ENCODE measurements at places on chromosomes 6 and 20. TPM values are rescaled to one million over a fixed set of nuclear protein-coding genes. Genes with fewer than 3 reads are reported as not detected.

The OPN5 gene
- not detected for total RNA-seq

The SH3BGRL2 gene
- 155 TPM for total RNA-seq

The ARHGAP40 gene
- not detected for total RNA-seq

The SCP2D1 gene
- total RNA-seq: not detected

- no peak for DNase-seq
These were observed 28.5 kb upstream of the KIF6 start for GRCh38 chr6:39753725-39754045.

DNA sequence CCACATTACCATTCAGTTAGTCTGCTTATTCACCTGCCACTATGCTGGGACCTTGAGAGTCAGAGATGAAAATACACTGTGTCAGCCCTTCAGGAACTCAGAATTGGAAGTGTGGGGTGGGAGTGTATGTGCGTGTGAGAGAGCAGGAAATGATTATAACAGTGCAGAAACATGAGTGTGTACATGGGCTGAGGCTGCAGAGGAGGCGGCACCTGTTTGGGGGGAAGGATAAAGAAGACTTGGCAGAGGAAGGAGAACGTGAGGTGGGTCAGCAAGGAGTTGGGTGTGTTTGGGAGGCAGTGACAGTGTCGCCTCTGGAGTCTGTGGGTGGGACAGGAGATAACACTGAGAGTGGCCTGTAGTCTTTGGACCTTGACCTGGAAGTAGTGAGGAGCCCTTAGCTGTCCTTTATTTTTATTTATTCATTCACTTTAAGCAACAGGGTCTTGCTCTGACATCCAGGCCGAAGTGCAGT lies 3.1 kb downstream of the CHMP4B start:
- peak; percentile 65 for DNase-seq

DNA sequence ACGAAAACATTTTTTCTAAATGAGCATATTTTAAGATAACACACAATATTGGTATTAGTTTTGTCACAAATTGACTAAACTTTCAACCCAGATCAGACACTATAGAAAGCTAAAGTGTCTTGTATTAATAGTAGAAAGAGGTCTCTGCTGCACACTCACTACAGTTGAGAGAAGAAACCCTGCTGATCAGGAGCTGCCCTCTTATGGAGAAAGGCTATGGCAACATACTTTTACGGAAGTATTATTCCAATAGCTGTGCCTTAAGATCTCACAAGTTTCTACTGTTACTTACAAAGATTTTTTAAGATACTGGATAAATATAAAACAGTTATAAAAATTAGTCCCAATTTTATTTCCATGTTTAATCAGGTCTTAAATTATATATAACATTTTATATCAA lies 155.7 kb downstream of the RIMS1 start:
- no peak for DNase-seq

GRCh38 chr6:134593887-134594286 lies 276.0 kb upstream of the SGK1 start:
- DNase-seq: no peak

DNA sequence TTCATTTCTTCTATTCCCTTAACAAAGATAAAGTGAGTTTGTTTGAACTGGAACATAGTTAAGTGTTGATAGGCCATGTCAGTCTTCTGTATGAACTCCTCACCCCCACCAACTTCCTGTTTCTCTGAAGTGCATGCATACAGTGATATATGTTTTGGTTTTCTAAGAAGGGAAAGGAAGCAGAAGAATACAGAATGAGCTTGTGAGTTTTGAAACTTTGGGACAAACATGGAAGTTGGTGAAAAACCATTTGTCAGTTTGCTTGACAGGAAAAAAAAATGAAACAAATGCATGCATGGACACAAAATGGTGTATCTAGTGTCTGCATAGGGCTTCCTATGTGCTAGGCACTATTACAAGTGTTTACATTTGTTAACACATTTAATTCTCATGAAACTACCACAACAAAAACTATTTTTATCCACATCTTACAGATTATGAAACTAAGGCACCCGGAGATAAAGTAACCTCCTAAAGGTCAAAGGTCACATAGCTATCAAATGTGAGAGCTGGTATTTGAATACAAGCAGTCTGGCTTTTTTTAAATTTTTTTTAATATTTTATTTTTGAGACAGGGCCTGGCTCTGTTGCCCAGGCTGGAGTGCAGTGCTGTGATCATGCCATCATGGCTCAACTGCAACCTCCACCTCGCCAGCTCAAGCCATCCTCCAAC lies 105.9 kb downstream of the ADGRB3 start:
- DNase-seq: no peak

DNA sequence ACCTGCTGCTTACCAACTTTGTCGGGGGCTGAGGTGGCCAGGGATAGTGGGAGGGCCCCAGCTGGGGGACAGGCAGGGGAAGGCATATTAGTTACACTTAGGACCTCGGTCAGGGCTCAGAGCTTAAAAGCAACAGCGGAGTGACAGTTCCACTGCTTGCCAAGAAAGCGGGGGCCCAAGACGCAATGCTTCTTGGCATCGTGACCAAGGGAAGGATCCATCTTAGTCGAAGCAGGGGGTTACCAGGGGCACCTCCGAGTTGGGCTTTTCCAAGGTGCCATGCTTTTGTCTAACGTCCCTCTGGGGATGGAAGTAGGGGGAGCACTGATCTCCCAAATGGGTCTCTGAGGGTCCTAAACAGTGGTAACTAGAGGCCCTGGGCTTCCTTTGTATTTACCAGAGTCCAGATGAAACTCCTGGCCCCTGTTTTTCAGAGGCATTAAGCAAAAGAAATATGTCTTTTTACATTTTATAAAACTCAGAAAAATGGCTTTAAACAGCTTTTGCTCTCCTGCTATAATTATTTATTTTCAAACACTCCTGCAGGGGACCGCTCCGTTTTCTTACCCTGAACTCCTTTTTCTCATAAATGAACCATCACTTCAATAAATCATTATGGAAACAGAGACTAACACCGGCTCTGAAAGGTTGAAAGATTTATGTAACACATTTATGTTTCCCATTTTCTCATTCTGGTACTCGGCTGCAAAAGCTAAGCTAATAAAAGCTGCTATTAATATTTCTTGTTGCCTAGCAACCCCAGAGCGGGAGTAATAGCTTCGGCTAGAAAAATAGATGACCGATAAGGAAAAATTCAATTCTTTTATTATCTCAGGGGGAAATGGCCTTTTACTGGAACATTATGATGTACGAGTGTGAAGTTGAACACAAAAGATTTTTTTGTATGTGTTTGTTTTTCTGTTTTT lies 100.4 kb downstream of the TOX2 start:
- no peak for DNase-seq

- DNase-seq: no peak
These were observed 328.5 kb downstream of the BTBD9 start for GRCh38 chr6:38311201-38311600.

DNA sequence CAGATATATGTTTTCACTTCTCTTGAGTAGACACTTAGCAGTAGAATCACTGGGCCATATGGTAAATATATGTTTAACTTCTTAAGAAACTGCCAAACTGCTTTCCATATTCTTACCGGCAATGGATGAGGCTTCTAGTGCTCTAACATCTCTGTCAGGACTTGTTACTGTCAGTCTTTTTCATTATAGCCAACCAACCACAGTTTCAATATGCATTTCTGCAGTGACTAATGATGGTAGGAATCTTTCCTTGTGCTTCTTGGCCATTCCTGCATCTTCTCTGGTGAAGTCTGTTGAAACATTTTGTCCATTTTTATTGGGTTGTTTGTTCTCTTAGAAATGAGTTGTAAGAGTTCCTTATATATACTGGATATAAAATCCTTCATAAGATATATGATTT lies 66.0 kb upstream of the SYNDIG1 start:
- DNase-seq: no peak
